ENCODE measurements at places on chromosomes 5 and 9.
A peak's percentile ranks its signal among the peaks of the same experiment; 100 is the strongest.

- peak; percentile 8 for DNase-seq
Observed at GRCh38 chr9:6566409-6567139, 79.0 kb downstream of the GLDC start.

GRCh38 chr9:110189559-110190320, 18.2 kb downstream of the C9orf152 start:
- no peak for DNase-seq

DNA sequence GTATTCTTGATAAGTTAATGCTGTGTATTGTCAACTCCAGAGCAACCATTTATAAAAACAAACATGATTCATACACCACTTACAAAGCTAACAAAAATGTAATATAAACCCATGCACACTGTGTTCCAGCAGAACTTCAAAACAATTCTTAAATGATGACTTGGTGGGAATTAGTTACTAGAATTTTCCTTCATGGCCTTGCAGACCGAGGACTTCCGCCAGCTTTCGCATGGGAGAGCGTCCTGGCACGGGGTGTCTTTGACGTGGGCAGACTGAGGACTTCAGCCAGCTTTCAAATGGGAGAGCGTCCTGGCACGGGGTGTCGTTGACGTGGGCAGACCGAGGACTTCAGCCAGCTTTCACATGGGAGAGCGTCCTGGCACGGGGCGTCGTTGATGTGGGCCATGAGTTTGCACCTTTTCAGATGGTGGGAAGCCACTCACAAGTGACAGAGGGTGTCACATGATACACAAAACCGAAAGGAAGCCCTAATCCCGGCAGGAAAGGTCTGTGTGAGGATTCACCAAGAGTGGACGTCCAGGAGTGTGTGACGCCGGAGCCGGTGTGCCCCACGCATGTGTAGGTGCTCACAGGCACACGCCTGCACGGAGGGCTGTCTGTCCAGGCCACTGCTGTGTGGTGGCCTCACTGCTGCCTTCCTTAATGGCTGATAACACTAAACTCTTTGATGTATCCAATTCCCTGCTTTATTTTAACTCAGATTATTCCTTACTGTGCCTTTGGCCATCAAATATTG, 211.3 kb upstream of the IRX4 start:
- no peak for DNase-seq

DNA sequence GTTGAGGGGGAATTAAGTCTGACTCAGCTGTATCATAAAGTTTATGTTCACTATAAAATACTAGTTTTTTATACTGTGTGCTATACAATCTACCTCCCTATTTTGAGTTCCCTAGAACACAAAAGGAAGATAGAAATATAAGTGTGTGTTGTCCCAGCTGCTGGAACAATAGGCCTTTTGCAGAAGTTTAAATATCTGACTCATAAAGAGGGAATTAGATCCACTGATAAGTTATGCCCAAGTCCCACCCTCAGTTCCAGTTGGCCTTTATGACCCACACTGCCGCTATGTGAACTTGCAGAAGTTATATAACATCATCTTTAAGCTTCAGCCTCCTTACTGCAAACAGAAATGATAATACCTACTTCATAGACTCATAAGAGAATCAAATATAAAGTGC, 88.5 kb upstream of the DAB2 start:
- no peak for DNase-seq

DNA sequence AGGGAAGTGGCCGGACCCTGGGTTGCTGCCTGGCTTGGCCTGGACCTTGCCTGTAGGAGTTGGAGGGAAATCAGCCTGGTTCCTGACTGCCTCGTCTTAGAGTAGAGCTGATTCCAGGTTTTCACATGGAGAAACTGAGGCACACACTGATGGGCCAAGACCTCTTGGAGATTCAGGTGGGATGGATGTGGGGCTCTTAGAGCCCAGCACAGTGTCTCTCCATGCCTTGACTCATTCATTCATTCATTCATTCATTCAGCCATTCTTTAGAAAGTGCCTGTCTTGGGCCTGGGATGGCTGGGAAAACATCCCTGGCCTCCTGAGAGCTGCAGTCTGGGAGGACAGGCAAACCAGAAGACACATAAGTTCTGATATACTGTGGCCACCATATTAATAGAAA, 2.2 kb downstream of the LRRC8A start:
- DNase-seq = no peak

- DNase-seq = no peak
Observed at GRCh38 chr5:485946-486491, 38.2 kb downstream of the SLC9A3 start.

DNA sequence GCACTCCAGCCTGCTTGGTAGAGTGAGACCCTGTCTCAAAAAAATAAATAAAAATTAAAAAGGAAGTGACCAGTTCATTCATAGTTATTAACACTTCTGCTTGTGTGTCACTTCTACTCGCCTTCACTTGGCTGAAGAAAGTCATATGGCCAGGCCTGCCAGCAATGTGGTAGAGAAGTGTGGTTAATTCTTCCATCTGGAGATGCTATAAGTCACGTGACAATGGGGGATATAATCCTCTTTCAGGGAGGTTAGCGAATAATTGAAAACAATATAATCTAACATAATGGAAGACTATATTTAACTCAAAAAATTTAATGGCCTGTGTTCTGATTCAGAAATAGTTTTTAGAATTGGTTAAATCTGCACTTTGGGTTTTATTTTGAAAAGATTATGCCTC, 305.6 kb downstream of the DOCK8 start:
- no peak for DNase-seq

- no peak for DNase-seq
Observed at GRCh38 chr5:81767938-81768337, 17.0 kb upstream of the SSBP2 start.

GRCh38 chr5:136984772-136985446, 514.2 kb downstream of the SPOCK1 start:
- no peak for DNase-seq

- no peak for DNase-seq
Observed at GRCh38 chr9:132439153-132439552, 29.1 kb downstream of the CFAP77 start.

- DNase-seq = no peak
Observed at GRCh38 chr5:44661851-44662250, 146.9 kb upstream of the MRPS30 start.

DNA sequence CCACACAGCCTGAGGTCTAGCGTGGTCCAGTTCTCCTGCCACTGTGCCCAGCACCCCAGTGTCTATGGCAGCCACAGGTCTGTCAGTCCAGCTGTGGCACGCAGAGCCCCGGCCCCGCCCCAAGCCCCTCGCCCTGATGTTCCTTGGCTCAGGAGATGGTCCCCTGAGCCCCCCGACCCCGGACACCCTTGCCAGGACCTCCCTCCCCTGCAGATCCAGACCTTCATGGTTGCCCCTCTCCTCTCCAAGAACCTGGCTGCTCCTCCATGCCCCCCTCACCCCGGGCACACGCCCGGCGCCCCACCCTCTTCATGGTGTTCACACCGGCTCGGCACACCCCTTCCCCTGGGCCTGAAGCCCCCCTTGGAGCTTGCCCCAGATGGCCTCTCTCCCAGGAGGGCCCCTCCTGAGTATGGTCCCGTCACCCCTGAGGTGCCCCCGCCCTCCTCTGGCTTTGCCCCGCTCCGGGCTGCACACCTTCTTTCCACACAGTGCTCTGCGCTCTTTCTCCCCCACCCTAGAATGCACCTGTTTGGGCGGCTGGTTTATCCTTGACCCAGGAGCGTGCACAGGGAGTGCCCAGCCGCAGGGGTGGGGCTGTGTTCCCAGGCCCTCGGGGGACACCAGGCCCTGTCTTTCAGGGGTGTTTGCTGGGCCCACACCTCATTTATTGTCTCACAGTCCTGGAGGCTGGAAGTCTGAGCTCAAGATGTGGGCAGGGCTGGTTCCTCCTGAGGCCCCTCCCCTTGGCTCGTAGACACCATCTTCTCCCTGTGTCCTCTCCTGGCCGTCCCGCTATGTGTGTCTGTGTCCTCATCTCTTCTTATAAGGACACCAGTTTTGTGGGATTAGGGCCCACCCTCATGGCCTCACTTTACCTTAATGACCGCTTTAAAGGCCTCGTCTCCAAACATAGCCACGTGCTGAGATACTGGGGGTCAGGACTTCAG, 37.6 kb downstream of the KCNT1 start:
- no peak for DNase-seq

- DNase-seq = no peak
Observed at GRCh38 chr5:9348401-9348996, 197.4 kb downstream of the SEMA5A start.

- DNase-seq = no peak
Observed at GRCh38 chr9:1434811-1435210, 384.7 kb downstream of the DMRT2 start.

DNA sequence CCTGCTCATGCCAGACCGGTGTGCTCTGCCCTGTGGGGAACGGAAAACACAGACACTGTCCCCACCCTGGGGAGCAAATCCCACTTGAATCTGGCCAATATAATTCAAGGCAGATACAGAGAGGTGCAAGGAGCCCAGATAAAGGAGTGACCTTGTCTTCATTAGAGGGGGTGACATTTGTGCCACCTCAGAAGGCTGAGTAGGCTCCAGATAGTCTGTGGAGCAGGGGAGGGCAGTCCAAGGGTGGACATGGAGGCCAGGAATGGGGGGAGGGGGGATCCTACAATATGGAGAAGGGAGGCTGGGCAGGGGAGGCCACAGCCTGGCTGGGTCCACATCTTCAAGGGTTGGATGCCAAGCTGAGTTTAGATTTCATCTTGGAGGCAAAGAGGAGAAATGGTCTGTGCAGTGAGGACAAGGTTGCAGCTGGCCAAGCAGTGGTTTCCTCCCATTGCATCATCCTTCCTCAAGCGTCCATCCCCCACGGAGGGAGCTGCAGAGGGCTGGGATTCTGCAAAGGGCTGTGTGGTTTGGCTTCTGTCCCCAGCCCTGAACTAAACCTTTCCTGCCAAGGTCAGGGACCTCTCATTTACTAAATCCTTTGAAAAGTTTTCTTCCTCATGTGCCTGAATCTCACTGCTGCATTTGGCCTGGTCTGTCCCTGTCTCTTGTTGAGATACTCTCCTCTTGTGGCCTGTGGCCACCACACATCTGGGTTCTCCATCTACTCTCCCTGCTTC, 60.1 kb downstream of the GALNT12 start:
- DNase-seq = peak; percentile 88

DNA sequence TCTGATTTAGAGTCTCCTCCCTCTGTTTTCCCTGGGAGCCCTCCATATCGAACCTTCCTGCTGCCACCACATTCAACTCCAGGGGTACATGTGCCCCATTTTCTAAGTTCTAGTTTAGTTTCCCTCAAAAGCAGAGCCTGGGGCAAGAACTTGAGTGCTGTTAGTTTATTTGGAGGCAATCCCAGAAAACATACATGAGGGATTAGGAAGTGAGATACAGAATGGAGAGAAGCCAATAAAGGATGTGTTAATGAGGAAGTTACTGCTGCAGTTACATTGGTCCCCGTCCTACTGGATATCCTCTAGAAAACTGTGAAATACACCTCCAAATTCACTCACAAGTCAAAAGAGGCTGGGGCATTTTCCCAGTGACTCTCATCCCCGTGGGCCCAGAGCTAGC, 159.4 kb upstream of the SMARCA2 start:
- no peak for DNase-seq

GRCh38 chr5:96876292-96876850, at the start of gene ERAP2:
Gene ERAP2 (plus strand): TSS chr5:96876500. CDS start chr5:96879686, 3,186 bp downstream.
- DNase-seq = peak; percentile 62

GRCh38 chr9:14488421-14489190, 174.7 kb upstream of the NFIB start:
- DNase-seq = no peak

- no peak for DNase-seq
Observed at GRCh38 chr5:66810848-66811261, 214.7 kb downstream of the MAST4 start.

DNA sequence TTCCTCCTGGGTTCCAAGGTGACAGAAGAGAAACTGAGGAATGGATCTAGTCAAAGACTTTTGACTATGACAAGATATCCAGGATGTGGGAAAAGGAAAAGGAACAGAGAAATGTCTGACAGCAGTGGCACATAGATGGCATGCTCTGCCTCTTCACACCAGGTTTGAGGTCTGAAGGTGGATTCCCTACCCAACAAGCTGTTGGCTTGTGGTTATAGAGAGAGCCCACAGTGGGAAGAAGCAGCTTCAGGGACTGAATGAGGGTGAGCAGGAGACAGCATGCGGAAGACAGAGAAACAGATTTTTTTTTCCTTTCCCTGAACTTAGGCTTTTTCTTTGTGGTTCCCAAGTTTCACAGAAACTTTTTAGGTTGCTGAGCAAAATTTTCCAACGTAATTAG, 20.6 kb downstream of the IFNW1 start:
- no peak for DNase-seq

DNA sequence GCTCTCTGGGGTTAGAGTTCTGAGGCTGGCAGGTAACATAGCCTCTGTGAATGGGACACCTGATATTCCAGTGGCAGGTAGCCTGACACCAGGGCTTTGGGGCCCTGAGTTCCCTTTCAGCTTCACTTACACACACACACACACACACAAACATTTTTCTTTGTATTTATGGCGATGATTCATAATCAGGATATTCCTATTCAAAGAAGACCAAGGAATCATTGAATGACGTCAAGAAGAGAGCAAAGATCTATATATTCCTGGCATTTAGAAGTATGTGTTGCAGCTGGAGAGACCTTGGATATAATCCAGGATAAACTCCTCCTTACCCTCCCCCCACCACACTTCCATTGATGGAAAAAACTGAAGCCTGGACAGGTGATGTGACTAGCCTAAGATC, 7.9 kb upstream of the ENTREP1 start:
- no peak for DNase-seq

DNA sequence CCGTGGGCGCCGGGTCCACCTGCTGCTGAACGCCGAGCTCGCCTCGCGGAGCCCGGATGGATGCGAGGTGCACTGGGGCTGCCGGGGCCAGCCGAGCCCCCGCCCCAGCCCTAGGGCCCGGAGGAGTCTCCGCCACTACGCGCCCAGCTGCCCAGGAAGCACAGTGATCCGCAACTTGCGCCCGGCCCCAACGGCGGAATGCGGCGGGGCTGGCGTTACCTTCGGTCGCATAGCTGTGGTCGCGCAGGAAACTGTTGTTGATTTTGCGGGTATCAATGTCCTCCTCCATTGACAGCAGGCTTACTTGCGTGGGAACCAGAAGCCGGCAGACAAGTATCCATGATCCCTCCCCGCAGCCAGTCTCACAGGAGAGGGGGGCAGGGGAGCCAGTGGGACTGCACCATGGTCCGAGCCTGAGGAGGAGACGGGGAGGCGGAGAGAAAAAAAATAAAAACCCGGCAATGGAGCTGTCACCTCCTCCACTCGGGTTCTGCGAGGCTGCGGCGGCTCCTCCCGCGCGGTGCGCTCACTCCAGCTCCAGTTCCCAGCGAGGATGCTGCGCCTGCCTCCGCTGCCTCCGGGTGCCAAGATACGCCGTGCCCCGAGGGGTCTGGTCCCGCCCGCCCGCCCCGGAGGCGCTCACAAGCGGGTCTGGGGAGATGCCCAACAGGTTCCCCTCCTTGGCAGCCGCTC, 628 bp downstream of the PPP2R2B start:
- no peak for DNase-seq

GRCh38 chr9:133510926-133511505, 13.7 kb downstream of the MYMK start:
- DNase-seq = no peak

DNA sequence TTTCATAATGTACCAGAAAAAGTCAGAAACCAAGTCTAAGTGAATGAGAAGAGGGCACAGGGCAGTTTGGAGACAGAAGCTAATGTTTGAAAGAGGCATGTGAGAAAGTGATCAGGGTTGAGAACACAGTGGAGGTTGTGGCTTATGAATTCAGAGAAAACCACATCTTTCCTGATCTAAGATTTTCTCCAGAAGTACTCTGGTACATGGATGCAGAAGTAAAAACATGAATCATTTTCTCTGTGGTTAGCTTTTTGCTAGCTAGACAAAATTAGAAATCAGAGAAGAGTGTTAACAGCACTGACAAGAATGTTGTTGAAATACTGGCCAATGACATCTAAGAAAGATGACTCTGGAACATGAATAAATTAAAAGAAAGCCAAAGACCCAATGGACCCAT, 541.1 kb downstream of the DNAH5 start:
- no peak for DNase-seq

All from erythroblast (primary cell).